Bone marrow (tissue), 2 donors: ENCODE measurements at places on chromosomes 4 and X.

DNA sequence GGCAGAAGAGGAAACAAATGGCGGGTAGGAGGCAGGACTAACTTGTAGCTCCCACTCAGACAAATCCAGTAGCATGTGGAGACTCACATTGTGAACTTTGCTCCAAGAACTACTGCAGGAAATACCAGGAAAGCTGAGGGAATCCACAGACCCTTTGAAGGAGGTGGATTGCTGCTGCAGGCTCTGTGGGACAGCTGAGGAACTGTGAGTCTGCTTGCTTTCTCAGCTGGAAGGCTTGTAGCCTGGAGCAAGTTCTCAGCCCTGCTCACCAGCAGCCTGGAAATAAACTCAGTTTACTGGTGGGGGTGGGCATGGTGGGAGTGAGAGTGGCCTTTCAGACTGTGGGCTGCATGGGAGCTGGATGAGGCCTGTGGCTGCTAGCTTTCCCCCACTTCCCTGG, 16.0 kb downstream of the RTL3 start:
- DNase-seq: no peak

- DNase-seq: no peak
Measured at GRCh38 chr4:117596917-117597480, 437.3 kb upstream of the NDST3 start.

GRCh38 chrX:15107367-15107988, 162.4 kb downstream of the ASB9 start:
- DNase-seq: no peak

DNA sequence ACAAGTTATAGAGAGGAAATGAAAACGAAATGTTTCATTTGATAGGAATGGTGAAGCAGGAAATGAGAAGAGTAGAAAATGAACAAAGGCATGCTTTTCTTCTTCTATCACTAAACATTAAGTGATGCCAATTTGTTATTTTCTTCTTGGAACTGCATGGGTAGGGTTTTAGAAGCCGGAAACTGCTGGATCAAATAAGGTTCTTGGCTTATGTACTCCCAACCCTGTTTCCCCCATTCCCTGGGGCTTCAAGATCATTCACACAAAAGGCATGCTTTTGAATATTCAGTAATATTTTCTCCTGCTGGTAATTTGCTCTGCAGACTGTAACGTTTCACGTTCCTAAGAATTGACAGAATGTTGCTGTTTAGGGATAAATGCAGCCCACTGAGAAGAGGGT, 224.1 kb downstream of the NLGN4X start:
- no peak for DNase-seq

DNA sequence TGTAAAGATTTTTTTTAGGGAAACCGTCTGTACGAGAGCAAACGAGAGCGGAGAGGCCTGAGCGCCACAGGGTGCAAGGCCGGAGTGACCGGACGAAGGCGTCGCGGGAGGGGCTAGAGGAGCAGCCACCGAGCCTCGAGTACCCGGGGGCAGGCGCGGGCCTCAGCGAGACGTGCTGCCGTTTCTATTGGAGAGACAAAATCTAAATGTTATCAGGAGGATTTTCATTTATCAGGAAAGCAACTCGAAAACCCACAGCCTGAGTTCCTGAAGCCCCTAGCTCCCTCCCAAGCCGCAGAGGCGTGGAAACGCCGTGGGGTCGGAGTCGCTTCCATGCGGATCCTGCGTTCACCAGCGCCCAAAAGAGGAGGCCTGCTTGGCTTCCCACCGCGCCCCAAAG, 194.3 kb downstream of the MGST2 start:
- no peak for DNase-seq

GRCh38 chrX:74272230-74272629, 31.8 kb upstream of the ZCCHC13 start:
- DNase-seq: no peak

GRCh38 chrX:149937871-149938426, 342 bp downstream of the EOLA2 start:
- DNase-seq: peak; percentile 4

DNA sequence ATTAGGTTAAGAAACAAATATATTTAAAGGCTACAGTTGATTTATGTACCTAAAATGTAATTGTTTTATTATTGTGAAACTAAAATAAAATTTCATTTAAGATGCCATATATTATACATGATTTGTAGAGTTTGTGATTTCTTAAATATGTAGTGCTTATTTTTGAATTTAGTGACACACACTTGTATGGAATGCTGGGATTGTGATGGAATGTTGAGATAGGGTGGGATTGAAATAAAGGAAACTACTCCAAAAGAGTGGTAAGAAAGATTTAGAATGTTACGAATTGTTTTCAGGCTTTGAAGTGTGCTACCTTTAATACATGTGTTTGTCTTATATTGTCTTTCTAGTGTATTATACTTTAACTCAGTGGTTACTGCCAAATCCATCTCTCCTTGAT, 330.3 kb upstream of the PITX2 start:
- no peak for DNase-seq

DNA sequence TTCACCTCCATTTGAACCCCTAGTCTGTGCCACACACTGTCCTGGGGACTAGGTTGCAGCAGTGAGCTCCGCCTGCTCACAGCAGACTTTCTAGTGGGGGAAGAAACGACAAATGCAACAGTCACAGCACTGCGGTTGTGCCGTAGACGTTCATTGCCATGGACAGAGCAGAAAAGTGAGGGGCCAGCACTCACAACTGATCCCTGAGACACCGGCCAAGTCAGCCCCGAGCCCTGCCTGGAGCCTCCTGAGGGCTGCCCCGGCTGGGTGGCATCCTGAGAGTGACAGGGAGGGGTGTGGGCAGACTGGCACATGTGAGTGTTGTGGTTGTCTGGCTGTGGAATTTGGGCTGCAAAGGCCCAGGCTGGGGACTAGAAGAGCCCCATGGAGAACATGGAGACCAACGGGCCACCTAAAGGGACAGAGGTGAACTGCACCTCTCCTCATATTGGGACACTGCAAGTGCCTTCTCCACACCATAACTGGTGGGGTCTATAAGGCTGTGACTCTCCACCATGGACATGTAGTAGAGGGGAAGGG, 4.6 kb downstream of the DUSP9 start:
- DNase-seq: no peak

GRCh38 chrX:39398963-39399261, 597.7 kb downstream of the MID1IP1 start:
- DNase-seq: no peak

- DNase-seq: no peak
Measured at GRCh38 chrX:49059681-49060085, 884 bp downstream of the CCDC120 start.

DNA sequence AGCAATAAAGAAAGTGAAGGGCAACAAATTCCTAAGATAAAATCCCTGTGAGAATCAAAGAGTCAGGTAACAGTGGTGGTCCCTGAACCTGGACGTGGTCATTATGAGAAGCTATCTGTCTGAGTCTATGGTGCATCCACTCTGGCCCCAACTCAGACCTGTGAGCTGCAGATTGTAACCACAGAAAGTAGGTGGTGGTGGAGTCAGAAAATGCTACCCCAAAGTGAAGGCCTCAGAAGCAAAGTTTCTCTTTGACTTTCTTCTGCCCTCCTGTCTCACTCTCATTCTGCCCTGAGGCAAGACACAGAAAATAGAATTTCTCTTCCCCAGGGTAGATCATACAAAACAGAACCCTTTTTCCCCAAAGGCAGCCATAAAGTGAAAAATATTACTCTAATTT, 84.1 kb upstream of the NEIL3 start:
- DNase-seq: no peak

DNA sequence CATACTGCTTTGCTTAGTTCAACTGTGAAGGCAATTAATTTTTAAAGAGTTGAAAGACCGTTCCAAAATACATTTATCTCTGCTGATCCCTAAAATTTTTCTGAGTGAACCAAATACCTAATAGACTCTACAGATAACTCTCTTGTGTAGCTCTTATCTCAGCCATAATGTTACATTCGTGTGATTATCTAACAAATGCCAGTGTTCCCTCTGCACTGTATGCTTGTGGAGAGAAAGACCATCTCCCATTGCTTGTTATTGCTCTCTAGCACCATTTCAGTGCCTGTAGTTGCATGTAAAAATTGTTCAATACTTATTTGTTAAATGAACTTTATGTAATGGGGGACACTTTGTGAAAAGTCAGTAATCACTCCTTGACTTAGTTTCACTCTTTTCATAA, 81.3 kb upstream of the ATOH1 start:
- DNase-seq: no peak

GRCh38 chr4:23373261-23373660, 516.6 kb downstream of the PPARGC1A start:
- DNase-seq: no peak

GRCh38 chr4:185651137-185651677, 115.9 kb upstream of the PDLIM3 start:
- no peak for DNase-seq

DNA sequence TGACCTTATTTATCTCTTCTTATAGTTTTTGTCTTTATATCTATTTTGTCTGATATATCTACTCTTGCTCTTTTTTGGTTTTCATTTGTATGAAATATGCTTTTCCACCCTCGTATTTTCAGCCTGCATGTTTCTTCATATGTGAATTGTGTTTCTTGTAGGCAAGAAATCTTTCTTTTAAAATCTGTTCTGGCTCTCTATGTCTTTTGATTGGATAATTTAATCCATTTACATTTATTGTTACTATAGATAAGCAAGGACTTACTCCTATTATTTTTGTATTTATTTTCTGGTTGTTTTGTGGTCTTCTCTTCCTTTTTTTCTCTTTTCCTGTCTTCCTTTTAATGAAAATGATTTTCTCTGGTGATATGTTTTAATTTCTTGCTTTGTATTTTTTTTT, 403.1 kb downstream of the DCAF12L2 start:
- no peak for DNase-seq

DNA sequence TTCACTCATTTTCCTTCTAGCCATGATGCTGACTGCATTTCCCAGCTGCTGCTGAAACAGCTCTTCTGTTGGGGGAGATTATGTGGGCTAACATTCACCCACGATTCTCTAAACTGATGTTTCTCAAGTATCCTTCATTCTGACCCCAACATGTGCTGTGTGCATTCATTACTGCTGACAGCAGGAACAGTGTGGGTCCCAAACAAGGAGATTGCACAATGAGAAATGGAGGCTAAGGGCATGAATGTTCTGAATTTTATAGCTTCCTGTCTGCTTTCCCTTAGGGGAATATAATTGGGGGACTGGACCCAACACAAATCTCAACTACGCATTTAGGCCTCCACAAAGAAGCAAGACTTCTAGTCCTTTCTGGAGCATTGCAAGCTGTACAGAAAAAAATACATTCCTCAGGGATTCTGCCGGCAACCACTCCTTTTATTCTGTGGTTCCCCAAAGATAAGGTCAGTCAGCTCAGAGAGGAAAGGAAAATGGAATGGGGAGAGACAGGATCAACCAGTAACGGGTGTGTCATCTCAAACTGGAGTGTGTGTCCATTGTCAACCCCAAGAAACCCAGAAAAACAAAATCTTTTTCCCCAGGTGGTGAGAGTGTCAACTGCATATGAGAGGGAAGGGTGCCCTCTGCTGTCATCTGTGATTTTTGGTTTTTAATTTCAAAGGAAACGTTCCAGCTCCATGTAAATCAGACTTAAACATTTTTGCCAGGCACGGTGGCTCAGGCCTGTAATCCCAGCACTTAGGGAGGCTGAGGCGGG, 81.5 kb upstream of the EGFL6 start:
- DNase-seq: peak; percentile 34

GRCh38 chr4:7861440-7861881, 78.2 kb downstream of the AFAP1 start:
- no peak for DNase-seq

GRCh38 chrX:133634416-133634815, 219.1 kb upstream of the GPC4 start:
- DNase-seq: no peak

- no peak for DNase-seq
Measured at GRCh38 chr4:139670775-139671174, 5.2 kb downstream of the MGST2 start.

DNA sequence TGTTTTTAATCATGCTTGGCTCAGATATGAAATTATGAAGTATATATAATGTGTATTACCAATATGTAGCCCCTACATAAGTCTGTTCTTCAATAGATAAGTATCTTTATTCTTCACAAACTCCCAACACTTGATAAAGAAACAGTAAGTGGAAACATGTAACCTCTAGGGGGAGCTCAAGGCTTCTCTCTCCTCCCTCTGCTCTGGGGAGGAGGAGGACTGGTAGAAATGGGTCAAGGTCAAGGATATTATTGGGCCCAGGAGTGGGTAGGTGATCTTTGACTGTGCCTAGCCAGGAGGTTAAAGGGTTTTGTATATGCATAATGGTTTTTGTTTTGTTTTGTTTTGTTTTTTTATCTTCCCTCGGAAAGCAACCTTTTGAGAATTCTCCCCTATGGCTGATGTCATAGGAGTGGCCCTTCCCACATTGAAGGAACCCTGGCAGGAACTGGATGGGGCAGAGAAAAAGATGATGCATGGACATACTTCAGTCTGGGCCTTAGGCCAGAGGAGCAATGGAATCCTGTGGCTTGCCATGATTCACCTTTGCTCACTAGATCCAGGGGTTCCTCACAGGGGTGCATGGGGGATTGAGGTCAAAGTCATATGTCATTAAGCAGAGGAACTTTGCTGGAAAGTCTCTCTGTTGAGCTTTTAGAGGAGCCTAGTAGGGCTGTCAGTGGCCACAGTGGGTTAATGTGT, 460.3 kb downstream of the MID1IP1 start:
- DNase-seq: peak; percentile 16

DNA sequence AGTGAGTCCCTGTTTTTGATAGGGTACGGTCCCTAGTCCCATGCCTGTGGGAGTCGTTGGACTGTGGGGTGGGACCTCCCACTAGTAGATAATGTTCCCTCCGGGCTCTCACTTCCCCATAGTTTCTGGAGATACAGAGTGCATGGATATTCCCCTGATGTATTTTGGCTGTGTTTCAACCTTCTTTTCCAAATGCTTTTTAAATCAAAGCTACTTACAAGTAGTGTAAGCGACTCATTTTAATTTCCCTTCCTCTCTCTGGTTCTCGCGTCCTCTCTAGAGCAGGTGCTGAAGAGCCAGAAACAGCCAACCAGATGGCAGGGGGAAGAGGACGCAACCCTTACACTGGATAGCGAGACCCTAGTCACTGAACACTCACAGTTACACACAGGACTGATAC, 79.2 kb downstream of the ZNF827 start:
- DNase-seq: no peak

- DNase-seq: no peak
Measured at GRCh38 chrX:2701600-2701999, 10.5 kb downstream of the CD99 start.

- no peak for DNase-seq
Measured at GRCh38 chrX:47458528-47458927, 24.5 kb downstream of the ZNF41 start.

- DNase-seq: no peak
Measured at GRCh38 chr4:123167931-123168330, 228.7 kb upstream of the SPRY1 start.

DNA sequence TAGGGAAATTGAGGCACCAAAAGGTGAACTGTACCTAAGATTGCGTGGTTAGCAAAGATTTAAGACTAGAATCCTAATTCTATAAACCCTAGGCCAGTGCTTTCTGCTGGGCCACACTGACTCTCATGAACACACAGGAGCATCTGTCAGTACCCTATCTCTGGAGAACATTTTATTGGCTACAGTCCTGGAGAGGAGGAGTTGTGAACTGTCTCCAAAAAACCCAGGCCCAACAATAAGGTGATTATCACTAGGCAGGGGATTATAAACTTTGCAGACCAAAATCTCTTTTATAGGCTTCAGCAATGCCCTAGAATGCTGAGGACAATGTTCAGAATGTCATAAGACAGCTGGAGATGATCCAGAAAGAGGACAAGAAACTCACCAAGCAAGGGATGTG, 24.1 kb downstream of the OPHN1 start:
- DNase-seq: no peak

GRCh38 chr4:150714462-150715438, 132.8 kb downstream of the MAB21L2 start:
- no peak for DNase-seq

GRCh38 chrX:15177316-15177715, 92.6 kb downstream of the ASB9 start:
- no peak for DNase-seq
